ENCODE measurements at places on chromosomes 12 and 14.
A peak's percentile ranks its signal among the peaks of the same experiment; 100 is the strongest.

DNA sequence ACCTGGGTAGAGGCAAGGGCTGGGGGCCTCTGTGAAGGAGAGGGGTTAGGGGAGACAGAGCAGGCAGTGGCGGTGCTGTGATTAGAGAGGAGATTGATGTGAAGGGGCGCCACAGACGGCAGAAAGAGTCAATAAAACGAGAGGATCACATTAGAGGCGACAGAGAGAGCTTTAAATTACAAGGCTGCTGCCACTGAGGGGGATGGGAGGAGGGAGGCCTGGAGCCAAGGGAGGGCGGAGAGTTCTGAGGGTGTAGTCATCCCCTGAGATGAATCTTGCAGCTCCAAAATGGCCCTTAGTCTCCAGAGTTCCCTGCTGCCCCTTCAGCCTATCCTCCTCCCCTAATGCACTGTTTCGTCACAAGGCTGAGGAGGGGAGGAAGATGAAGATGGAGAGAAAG is 12.8 kb downstream of the ZFHX2 start:
- DNase-seq = peak; percentile 71

- no peak for DNase-seq
Measured at GRCh38 chr14:80426683-80427082, 215.4 kb upstream of the DIO2 start.

DNA sequence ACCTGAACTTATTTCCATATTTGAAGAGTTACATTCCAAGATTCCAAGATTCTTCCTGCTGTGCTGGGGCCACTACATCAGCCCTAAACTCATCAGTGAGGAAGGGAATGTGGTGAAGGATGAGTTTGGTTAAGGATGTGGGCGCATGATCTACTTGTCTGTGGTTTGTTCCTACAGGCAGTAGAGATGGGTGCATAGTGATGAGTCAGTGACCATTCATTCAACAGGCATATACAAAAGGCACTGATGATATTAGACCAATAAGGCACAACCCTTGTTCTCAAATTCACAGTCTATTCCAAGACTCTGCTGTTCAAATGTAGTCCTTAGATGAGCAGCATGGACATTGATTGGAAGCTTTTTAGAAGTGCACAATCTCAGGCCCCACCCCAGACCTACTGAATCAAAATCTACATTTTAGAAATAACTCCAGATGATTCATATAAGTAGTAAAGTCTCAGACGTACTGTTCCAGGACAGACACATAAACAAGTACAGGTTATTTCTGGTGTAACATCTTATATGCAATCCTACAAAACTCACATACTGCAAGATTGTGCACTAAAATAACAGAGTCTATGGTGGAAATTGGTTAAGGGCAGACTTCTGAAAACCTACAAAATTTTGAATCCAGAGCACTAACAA is 47.7 kb upstream of the MAP3K9 start:
- peak; percentile 85 for DNase-seq

DNA sequence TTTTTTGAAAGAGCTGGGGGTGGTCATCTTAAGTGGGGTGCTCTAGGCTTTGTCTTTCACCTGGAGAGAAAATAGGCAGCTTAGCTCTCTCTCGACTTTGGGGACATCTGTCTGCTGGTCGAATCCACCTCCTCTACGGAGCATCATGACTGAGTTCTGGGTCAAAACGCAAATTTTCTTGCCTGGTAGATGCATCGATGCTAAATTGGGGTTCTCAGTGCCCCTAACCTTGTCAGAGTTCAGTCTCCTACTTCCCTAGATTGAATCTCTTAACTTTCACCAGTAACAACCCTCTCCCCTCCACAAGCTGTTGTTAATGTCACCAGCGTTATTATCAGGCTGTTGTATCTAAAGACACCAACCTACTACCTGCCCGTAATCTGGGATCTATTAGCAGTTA is 682 bp downstream of the FLRT2 start:
- DNase-seq = no peak

DNA sequence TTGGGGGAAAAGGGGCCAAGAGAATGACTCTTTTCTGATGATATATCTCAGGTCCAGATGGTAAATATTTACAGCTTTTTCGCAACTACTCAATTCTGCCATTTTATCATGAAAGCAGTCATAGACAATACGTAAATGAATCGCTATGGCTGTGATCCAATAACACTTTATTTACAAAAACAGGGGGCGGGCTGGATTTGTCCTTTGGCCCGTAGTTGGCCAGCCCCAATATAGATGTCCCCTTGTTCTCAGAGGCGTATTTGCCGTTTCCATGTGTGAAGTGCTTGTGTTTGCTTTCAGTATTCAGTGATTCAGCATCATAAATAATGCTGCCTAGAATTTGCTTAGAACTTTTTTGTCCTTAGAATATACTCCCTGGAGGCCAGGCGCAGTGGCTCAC is 77.2 kb downstream of the CCDC92 start:
- no peak for DNase-seq

Data from AG08395 (cell line).